ENCODE measurements at places on chromosomes 1 and 21.

DNA sequence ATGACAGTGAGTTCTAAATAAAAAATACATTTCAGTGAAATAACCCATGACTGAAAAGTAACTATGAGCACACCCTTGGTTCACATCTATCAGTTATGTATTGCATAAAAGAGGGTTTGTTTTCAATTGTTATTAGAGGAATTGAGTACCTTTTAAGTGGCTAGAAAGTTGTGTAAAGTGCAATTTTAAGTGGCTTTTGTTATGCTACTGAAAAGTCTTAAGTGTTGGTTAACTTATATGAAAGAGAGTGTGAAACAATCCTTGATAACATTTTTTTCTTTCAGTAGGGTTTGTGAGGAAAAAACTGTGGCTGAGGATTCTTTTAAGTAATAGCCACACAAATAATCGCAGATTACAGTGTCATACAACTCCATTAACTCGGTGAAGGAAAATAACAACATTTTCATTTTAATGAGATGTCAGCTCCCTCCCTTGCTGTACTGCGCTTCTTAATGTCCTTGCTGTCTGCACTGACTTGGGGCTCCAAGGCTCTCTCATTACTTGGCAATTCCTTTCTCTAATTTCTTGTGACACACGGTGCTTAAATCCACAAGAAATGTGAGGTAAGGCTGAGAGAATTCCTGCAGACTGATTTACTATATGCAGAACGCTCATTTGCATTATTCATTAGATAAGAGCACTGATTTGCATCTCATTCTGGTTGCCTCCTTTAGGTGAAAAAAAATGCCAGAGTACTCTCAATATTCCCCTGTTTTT lies 40.6 kb downstream of the NTNG1 start:
- DNase-seq, result no peak

DNA sequence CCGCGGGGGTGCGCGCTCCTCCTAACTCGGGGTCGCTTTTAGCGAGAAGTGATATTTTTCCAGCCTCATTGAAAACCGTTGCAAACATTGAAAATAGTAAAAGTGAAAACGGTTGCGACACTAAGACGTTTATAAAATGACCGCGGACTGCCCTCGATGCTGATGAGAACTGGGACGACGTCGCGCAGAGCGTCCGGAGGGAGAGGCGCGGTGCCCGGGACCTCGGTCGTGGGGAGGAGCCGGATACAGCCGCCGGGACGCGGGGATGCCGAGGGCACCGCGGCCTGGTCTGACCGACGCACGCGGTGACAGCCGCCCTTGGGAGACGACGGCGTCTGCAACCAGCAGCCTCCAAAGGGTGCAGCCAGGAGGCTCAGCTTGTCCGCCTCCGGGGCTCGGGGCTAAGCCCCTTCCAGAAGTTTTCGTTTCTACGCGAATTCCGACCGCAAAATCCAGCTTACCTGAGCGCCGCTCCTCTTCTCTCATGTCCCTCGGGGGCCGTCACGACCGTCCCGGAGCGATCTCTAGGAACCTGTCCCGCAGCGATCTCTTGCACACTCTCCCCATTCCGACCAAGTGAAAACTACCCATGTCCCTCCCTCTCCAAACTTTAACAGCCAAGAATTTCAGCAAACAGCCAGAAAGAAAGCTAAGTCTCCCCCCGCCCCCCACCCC lies 144.4 kb upstream of the ETS2 start:
- DNase-seq, result no peak

GRCh38 chr21:38544661-38545060 lies 46.4 kb upstream of the ERG start:
- DNase-seq, result no peak

DNA sequence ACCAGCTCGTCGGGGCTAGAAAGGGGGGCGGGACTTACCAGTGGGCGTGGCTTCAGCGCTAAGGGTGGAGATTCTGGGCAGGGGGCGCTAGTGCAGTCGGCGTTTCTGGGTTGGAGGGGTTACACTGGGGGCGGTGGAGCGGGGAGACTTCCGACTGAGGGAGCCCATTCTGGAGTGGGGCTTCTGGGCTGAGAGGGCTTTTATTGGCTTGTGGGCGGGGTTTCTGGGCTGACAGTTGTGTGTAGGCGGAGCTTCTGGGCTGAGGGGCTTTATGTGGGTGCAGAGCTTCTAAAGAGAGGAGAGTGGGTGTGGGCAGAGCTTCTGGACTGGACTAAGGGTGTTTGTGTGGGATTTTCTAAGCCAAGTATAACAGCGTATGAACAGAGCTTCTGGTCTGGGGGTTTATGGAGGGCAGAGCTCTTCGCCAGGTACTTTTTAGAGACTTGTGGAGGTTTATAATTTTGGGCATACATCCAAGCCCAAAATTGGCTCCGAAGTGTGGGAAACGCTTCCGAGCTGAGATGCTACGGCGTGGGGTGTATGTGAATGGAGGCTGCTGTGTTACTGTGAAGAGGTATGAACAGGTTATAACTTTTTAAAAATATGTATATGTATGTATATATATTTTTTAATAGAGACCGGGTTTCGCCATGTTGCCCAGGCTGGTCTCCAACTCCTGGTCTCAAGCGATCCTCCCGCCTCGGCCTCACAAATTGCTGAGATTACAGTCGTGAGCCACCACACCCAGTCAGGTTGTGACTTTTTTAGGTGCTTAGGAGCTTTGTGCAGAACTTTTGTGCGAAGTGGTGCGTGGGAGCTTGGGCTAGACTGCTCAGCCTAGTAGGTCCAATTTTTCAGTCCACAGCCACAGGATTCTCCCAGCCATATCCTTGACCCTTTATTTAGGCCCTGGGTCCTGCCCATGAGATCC lies 825 bp downstream of the TMEM39B start:
- no peak for DNase-seq

DNA sequence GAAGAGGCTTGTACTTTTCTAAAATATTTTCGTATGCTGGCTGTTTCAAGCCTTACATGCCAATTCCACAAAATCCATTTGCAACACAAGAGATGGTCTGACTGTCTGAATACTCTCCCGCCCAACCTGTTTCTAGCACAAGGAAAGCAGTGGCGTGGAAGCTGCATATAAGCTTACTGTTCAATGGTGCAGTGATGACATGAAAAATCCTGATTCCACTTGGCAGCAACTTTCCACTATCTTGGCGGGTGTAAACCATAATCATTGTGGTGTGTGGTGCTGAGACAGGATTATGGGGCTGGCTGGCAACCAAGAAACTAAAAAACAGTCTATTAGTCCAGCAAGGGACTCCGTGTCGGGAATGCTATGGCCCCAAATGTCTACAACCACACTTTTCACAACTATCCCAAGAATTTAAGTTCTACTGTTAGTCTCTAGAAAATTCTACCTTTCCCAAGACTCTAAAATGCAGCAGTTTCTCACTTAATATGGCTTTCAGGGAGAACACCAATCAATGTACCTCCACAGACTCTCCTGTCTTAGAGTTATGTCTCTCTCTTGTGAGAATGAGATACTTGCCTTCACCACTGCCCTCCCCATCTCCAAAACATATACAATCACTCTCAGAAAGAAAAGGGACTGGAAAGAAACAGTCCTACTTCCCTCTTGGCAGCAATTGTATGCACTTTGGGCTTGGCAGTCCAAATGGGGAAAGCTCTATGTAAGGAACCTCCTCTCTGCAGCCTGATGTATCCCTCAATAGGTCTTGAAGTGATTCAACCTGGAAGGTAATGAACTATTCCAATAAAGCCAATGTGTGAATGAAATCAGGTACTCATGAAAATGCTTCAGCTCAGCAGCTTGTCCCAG lies 9.5 kb downstream of the COLGALT2 start:
- no peak for DNase-seq

- DNase-seq, result no peak
Observed at GRCh38 chr1:160724465-160725242, 13.0 kb upstream of the CD48 start.

DNA sequence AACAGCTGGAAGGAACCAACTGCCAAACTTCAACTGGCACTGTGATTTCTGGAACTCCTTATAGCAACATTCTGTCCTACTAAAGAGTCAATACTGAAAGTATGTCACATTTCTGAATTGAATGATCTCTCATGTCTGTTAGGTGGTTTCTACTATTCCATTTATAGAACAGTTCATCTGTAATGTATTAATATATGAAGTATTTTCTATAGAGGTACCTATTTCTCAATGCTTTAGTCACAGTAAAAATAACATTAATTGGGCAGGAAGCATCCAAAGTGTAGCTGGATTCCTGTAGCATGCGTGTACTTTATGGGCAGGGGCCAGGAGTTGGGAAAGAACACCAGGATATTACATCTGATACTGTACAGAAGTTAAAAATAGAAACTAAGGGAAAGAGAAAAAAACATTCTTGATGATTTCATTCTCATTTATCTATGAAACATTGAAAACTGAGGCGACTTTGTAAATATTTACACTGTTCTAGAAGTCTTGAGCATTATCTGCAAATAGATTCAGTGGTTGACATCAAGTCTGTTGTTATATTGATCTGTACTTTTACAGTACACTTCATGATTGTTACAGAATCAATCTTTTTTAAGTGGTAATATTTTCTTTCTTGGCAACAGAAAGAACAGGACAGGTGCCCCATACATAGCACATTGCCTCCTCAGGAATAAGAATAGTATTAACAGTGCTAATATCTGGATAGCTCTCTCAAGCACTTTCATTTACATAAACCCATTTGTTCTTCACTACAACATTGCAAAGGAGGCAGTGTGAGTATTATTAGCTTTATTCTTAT lies 6.2 kb upstream of the ZNF281 start:
- DNase-seq, result no peak

- DNase-seq, result no peak
Observed at GRCh38 chr1:53893999-53894636, at the start of gene DIO1. Gene DIO1, plus strand, starts transcription at chr1:53894187. Its CDS starts 24 bp downstream, at chr1:53894211.

DNA sequence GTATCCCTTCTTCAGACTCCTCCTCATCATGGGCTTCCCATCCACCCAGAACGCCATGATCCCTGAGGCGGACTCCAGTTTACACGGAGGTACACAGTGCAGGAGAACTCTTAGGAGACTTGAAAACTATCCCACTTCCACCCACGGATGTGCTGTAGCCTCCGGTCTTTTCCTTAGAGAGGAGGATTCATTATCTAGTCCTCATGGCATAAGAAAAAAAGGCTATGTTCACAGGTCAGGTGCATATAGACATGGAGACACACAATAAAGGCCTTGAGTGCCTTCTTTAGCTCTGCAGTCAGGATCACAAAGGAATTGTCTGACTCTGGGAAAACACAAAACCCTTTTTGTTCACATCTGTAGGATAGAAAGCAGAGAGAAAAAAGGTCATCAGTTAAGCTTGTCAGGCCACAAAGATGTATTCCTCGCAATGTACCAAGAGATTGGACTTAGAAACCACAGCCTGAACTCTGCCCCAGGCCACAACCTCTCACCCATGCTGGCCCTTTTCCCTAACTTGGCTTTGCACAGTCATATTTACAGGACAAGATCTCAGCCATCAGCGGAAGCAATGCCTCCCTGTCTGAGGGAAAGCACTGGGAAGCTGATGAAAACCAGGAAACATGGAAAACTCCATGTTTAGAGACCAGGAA lies 9.0 kb downstream of the CRP start:
- no peak for DNase-seq

DNA sequence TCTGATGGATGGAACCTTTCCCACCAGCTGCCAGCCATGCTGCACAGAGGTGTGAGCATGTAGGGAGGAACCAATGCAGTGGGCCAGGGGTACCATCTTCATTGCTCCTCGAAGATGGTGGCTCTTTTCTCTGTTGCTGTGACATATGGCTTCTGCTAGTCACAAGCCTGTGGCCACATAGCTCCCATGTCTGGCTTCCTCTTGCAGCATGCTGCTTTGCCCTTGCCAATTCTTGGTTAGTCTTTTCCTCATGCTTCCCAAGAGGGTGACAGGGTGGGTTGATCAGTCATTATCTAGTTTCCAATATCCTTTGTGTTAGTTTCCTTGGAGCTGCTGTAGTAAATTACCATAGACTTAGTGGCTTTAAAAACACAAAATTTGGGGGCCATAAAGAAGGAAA lies 123.4 kb downstream of the ETS2 start:
- no peak for DNase-seq

- no peak for DNase-seq
Observed at GRCh38 chr21:32565856-32566465, 19.4 kb downstream of the TCP10L start.

DNA sequence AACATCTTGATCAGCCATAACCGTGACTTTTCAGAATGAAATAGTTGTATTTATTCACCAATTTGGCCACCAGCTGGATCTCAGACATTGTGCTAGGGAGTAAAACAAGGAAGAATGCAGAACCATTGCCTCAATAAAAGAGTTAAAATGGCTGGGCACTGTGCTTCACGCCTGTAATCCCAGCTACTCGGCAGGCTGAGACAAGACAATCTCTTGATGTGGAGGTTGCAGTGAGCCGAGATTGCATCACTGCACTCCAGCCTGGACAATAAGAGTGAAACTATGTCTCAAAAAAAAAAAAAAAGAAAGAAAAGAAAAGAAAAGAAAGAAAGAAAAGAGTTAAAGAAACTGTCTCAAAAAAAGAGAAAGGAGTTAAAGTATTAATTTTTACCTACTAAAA lies 199.5 kb downstream of the TPR start:
- DNase-seq, result no peak

- no peak for DNase-seq
Observed at GRCh38 chr1:34656299-34656698, 98.5 kb upstream of the GJB5 start.

DNA sequence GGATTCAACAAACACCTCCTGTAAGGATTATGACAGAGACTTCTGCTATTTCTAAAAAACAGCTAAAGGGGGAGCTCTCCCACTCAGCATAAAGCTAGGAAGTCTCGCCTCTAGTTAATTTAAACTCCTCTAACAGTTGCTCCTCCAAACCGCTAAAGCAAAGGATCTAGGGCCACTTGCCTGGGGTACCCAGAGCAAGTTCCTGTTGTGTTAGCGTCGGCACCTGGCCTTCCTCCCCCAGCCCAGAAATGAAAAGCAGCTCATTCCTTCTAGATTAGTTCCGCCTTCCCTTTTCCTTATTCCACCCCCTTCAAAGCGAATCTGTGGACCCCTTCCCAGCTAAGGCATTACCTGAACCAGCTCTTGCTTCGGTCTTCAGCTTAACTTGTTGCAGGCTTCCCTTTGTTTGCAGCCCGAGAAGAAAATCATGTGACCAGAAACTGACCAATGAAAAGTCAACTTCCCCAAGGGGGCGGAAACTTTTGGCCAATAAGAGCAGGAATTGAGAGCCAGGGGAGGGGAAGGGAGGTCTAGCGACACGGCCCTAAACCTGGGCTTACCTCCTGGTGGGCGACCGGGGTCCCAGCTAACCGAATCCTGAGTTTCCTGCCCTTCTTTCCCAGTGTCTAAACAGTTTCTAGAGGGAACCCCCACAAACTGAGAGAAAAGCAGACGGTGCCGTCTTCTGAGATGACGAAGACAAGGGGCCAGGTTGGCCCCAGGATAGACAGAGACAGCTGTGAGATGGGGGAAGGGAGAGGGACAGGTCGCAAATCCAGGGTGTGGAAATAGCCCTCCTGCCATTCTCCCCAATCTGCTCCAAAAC lies at the start of gene PBXIP1:
Gene PBXIP1, minus strand, starts transcription at position 382 of the 826 bp plus-strand sequence. CDS start 2,378 bp downstream, outside the sequence.
- DNase-seq, result no peak

GRCh38 chr1:79325705-79326104 lies 319.2 kb upstream of the ADGRL4 start:
- no peak for DNase-seq

DNA sequence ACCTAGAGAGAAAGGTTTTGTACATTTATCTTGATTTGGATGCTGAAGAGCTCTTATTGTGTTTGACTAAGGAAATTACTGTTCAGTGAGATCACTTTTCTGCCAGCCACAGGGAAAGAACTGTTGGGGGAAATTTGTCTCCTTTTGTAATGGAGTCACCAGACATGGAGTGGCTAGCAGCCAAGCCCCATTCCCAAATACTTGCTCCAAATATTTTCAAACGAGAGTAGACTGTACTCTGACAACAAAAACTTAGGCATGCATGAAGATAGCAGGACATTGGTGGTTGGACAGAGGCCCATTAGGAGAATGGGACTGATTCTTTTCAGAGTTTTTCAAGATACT lies 21.1 kb downstream of the IPO9 start:
- DNase-seq, result no peak

GRCh38 chr1:38225745-38226144 lies 179.2 kb upstream of the POU3F1 start:
- no peak for DNase-seq
